Kidney (tissue), 22 donors: ENCODE measurements at places on chromosomes 5 and 9. TPM values are rescaled to one million over a fixed set of nuclear protein-coding genes. Genes with fewer than 3 reads are reported as not detected.

GRCh38 chr9:37025071-37025822, 8.8 kb downstream of the PAX5 start:
- H3K27ac ChIP-seq, result no peak overlapping the region
- no peaks in the 10 kb centered on the region for H3K36me3 ChIP-seq
- DNase-seq, result no peak
- no peaks in the 10 kb centered on the region for H3K4me1 ChIP-seq
- H3K27me3 ChIP-seq, result peaks cover 70% of the 10 kb centered on the region

FBLL1 gene
- total RNA-seq, result 0.47 TPM

DNA sequence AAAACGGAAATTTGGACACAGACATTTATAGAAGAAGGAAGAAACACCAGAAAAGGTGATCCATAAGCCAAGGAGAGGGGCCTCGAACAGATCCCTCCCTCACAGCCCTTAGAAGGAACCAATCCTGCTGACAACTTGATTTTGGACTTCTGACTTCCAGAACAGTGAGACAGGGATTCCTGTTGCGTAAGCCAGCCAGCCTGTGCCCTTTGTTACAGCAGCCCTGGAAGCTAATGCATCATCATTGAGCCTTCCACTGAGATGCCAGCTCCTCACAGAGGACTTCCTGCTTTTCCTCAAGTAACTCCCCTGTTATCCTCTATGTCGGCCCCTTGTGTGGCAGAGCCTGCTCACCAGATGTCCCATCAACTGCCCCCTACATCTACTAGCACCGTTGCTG, 94.1 kb downstream of the JMY start:
- H3K36me3 ChIP-seq, result no peaks in the 10 kb centered on the region
- H3K4me1 ChIP-seq, result no peaks in the 10 kb centered on the region
- H3K27ac ChIP-seq, result no peak overlapping the region
- no peak overlapping the region for H3K4me3 ChIP-seq
- H3K27me3 ChIP-seq, result no peaks in the 10 kb centered on the region
- DNase-seq, result no peak

ADAMTSL1 gene
- total RNA-seq, result 27.3 TPM

F2R gene
- total RNA-seq, result 15.3 TPM

GRCh38 chr5:67971223-67971830, 244.2 kb upstream of the PIK3R1 start:
- no peaks in the 10 kb centered on the region for H3K27me3 ChIP-seq
- H3K4me3 ChIP-seq, result no peak overlapping the region
- H3K36me3 ChIP-seq, result no peaks in the 10 kb centered on the region
- DNase-seq, result no peak
- H3K27ac ChIP-seq, result no peak overlapping the region

DNA sequence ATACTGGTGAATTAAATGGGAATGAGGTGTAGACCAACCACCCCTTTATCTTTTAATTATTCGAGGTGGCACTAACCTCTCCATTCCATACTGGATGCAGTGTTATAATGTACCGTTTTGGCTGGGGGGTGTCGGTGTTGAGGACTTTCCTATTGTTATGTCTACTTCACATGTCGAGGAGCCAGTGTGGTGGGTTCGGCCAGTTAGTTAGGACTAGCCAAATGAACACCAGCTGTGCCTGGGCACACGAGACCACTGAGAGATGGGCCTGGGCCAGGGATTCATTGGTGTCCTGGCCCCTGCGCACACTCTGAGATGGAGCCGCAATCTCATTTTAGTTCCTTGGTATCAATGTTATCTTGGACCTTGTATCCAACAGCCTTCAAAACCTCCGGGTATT, 186.2 kb downstream of the CACNA1B start:
- H3K36me3 ChIP-seq, result no peaks in the 10 kb centered on the region
- H3K27ac ChIP-seq, result no peak overlapping the region
- H3K4me3 ChIP-seq, result no peak overlapping the region
- DNase-seq, result no peak

- no peaks in the 10 kb centered on the region for H3K27me3 ChIP-seq
- H3K36me3 ChIP-seq, result no peaks in the 10 kb centered on the region
- H3K4me1 ChIP-seq, result no peaks in the 10 kb centered on the region
- H3K4me3 ChIP-seq, result no peak overlapping the region
Observed at GRCh38 chr9:79801459-79801858, 229.7 kb downstream of the TLE4 start.

DNA sequence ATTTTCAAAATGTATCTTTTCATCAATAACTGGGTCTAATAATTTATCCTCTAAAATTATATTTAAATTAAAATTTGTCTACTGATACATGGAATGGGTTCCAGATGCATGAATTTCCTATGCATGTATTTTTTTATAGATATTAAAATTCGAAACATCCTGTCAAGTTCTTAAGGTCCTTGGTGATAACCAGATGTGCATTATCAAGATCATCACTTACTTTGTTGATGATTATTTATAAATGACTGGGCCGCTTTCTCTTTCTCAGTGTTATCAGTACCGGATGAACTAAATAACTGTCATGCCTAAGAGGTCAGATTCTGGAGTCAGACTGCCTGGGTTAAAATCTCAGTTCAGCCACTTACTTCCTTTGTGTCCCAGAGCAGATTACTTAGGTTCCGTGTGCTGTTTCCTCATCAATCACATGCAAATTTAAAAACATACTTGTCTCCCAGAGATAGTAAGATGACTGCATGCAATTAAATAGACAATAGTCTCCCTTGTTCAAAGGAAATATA, 124.3 kb downstream of the TEX10 start:
- no peaks in the 10 kb centered on the region for H3K36me3 ChIP-seq
- no peak for DNase-seq
- H3K4me3 ChIP-seq, result no peak overlapping the region
- no peaks in the 10 kb centered on the region for H3K27me3 ChIP-seq

DNA sequence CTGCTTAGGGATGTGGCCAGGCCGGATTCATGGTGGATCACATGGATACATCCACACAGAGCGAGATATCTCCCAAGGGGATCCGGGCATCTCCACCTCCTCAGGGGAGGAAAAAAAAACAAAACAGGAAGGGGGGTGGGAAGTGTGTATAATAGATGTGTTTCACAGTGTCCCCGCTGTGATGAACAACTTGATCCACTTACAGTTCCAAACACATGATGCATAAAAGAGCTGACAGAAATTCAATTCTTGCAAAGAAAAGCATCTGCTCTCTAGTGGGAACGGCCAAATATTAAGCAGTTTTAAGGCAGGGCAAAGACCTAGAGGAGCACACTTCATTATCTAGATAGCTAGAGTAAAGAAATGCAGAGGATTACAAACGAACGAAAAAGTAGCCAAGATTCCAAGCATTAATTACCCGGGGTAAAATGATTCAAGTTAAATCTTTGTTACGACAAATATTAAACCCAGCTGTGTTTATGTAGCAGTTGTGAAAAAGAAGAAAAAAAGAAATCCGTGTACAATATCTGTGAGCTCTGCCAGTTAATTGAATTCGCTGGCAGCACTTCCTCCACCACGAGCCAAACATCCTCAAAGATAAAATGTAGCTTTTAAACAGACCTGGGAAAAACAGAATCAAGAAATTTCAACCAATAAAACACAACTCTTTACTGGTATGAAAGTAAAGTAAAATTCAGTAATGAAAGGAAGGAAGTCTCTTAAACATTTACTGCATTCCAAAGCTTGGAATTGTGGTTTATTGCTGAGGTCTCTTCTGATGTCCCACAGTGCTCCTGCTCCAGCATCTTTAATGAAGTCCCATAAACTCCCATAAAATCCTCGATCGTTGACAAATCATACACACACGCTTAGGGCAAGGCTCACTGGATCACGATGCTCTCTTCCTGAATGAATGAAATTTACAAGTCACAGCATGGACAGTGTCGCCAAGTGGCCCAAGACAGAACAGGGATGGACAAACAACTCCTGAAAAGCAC, 213.0 kb downstream of the CRB2 start:
- H3K4me3 ChIP-seq, result no peak overlapping the region
- no peak overlapping the region for H3K27ac ChIP-seq
- H3K4me1 ChIP-seq, result no peaks in the 10 kb centered on the region
- no peaks in the 10 kb centered on the region for H3K27me3 ChIP-seq
- no peak for DNase-seq

GRCh38 chr5:45162974-45163373, 354.2 kb downstream of the MRPS30 start:
- H3K4me3 ChIP-seq, result no peak overlapping the region
- no peak overlapping the region for H3K27ac ChIP-seq
- no peaks in the 10 kb centered on the region for H3K4me1 ChIP-seq

GRCh38 chr5:72572236-72572765, 65.1 kb upstream of the ZNF366 start:
- H3K4me1 ChIP-seq, result no peaks in the 10 kb centered on the region
- no peaks in the 10 kb centered on the region for H3K36me3 ChIP-seq
- no peak overlapping the region for H3K27ac ChIP-seq
- H3K27me3 ChIP-seq, result no peaks in the 10 kb centered on the region

IDNK gene
- 7.4 TPM for total RNA-seq

DNA sequence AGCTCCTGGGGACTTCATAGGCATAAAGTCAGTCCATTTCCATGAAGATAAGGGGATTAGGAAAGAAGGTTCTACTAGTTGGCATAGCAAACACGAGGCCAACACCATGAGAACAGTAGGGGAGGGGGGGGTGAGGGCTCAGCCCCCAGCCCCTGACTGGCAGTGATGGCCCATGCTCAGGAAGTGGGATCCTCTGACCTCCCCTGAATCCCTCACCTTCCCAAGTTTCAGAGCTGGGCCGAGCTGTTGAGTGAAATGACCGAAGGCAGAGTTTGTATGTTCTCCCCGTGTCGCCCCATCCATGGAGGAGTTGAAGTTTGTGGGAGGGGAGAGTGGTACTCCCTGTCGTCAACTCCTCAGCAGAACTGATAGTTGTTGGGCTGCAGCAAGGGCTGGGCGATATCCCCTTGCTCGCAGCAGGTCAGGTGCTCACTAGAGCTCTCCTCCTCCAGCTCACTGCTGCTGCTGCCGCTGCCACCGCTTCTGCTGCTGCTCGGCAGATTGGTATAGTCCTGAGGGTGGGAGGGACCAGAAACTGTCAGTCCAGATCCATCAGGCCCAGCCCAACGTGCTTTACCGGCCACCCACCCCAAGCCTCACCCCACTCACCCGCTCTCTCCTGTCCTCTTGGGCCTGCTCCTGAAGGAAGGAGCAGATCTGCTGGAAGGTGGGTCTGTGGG, 32.5 kb downstream of the CSF1R start:
- no peak overlapping the region for H3K27ac ChIP-seq
- H3K4me1 ChIP-seq, result no peaks in the 10 kb centered on the region
- no peak overlapping the region for H3K4me3 ChIP-seq
- H3K36me3 ChIP-seq, result peaks cover under 1% of the 10 kb centered on the region
- H3K27me3 ChIP-seq, result no peaks in the 10 kb centered on the region

RGS3 gene
- total RNA-seq, result 114 TPM

GRCh38 chr5:123705741-123706140, 193.8 kb downstream of the CSNK1G3 start:
- no peaks in the 10 kb centered on the region for H3K36me3 ChIP-seq
- no peak overlapping the region for H3K27ac ChIP-seq
- no peak for DNase-seq
- H3K4me1 ChIP-seq, result no peaks in the 10 kb centered on the region
- H3K27me3 ChIP-seq, result no peaks in the 10 kb centered on the region

PCDH1 gene
- total RNA-seq, result 147 TPM

C7 gene
- 849 TPM for total RNA-seq

DNA sequence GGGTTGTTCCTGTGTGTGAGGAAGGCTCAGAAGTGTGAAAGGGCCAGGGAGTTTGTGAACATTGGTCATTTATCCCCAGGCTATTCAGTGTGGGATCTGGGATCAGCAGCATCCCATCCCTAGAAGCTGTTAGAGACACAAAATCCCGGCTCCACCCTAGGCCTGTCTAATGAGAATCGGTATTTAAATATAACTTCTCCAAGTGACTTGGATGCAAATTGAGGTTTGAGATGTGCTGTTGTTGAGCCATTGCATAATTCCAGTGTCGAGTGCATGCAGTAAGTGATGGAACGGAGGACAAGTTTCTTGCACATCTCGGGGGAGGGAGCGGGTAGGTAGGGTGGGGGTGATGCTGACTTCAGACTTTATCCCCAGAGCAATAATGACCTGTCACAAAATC, 138.3 kb downstream of the FBXL7 start:
- no peaks in the 10 kb centered on the region for H3K27me3 ChIP-seq
- DNase-seq, result no peak
- H3K4me3 ChIP-seq, result no peak overlapping the region
- no peak overlapping the region for H3K27ac ChIP-seq
- no peaks in the 10 kb centered on the region for H3K36me3 ChIP-seq

NKD2 gene
- total RNA-seq, result 14.1 TPM

CCL27 gene
- total RNA-seq, result not detected

PCDHB7 gene
- 2.3 TPM for total RNA-seq

GRCh38 chr5:131514316-131515283, 120.4 kb downstream of the RAPGEF6 start:
- DNase-seq, result no peak
- no peaks in the 10 kb centered on the region for H3K4me1 ChIP-seq
- no peaks in the 10 kb centered on the region for H3K36me3 ChIP-seq

DNA sequence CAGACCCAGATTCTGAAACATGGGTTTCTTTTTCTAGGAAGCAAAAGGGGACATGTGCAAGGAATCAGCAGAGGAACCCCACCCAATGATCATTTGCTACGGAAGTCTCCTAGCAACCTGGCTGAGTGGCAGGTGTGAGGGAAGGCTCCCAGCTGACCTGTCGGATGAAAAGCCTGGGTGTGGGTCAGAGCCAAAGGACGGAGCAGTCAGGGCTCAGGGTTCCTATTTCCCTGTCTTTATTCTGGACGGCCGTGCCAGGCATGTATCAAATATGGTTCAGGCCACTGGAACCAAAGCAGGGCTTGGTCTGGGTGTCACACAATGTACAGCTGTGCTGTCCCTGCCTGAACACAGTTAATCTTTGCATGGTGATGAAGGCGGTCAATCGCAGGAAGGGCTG, 20.1 kb downstream of the STK10 start:
- H3K36me3 ChIP-seq, result no peaks in the 10 kb centered on the region
- no peaks in the 10 kb centered on the region for H3K27me3 ChIP-seq
- DNase-seq, result no peak
- H3K27ac ChIP-seq, result no peak overlapping the region
- no peaks in the 10 kb centered on the region for H3K4me1 ChIP-seq

AQP7 gene
- 11.9 TPM for total RNA-seq

IFNK gene
- not detected for total RNA-seq

- H3K27me3 ChIP-seq, result no peaks in the 10 kb centered on the region
- peaks cover 3% of the 10 kb centered on the region for H3K4me1 ChIP-seq
- H3K27ac ChIP-seq, result peak overlapping the region; percentile 81
- H3K4me3 ChIP-seq, result no peak overlapping the region
- no peaks in the 10 kb centered on the region for H3K36me3 ChIP-seq
- peak; percentile 43 for DNase-seq
Observed at GRCh38 chr5:177361418-177362291, 3.9 kb downstream of the RGS14 start.

DNA sequence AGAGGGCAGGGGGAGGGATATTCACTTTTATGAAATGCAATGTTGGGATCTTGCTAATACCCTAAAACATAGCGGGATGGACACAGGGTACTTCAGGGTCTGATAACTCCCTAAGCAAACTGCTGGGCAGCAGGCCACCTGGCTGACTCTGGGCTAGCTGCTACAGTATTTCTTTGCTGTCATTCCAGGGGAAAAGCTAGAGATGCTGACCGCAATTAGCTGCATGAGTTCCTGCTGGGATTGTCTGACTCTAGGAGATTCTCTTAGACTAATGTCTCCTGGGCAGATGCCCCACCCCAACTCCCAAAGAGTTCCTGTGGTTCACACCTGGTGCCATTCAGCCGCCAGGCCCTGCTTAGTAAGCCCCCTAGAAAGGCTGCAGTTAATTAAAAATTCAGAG, 69.9 kb downstream of the PSAT1 start:
- no peaks in the 10 kb centered on the region for H3K4me1 ChIP-seq
- H3K27ac ChIP-seq, result no peak overlapping the region
- DNase-seq, result no peak
- H3K36me3 ChIP-seq, result no peaks in the 10 kb centered on the region
- no peaks in the 10 kb centered on the region for H3K27me3 ChIP-seq
- no peak overlapping the region for H3K4me3 ChIP-seq

FRMPD1 gene
- total RNA-seq, result 0.19 TPM
